ENCODE measurements at places on chromosomes 16 and 17.

DNA sequence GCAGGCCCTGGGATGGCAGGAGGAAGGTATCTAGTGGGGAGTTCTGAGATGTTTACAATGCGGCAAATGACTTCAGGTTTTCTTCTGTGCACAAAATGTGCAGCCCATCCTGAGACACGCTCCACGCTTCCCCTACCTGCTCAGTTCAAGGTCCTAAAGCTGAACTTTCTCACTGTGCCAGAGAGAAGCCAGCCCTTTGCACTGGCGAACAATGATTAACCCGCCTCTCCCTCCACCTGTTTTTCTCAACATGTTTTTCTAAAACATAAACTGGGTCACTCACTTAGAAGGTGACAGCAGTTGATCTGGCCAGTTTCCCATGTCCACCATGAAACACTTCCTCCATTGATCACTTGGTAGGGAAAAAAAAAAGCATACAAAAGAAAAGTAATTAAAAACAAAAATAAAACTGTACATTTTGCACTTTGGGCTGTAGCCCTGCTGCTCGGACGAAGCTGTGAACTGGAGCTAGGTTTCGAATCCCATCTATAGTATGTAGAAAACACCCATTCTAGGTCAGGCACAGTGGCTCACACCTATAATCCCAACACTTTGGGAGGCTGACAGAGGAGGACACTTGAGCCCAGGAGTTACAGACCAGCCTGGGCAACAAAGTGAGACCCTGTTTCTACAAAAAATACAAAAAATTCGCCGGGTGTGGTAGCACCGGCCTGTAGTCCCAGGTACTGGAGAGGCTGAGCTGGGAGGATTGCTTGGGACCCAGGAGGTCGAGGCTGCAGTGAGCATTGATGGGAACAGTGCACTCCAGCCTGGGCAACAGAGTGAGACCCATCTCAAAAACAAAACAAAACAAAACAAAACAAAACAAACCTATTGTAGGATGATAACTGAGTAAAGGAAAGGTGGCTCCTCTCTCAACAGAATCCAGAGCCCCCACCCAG lies 6.1 kb upstream of the G6PC1 start:
- no peak for DNase-seq

GRCh38 chr17:9007052-9007714 lies 14.1 kb upstream of the NTN1 start:
- no peak for DNase-seq

GRCh38 chr16:56344518-56345405 lies 80.6 kb downstream of the AMFR start:
- DNase-seq = no peak

- no peak for DNase-seq
These were observed 35.5 kb upstream of the RPH3AL start for GRCh38 chr17:388087-388486.

- DNase-seq = peak; percentile 37
These were observed 484 bp downstream of the FZD2 start for GRCh38 chr17:44557651-44558285.

GRCh38 chr16:58128181-58128631 lies 975 bp downstream of the CFAP20 start:
- no peak for DNase-seq

DNA sequence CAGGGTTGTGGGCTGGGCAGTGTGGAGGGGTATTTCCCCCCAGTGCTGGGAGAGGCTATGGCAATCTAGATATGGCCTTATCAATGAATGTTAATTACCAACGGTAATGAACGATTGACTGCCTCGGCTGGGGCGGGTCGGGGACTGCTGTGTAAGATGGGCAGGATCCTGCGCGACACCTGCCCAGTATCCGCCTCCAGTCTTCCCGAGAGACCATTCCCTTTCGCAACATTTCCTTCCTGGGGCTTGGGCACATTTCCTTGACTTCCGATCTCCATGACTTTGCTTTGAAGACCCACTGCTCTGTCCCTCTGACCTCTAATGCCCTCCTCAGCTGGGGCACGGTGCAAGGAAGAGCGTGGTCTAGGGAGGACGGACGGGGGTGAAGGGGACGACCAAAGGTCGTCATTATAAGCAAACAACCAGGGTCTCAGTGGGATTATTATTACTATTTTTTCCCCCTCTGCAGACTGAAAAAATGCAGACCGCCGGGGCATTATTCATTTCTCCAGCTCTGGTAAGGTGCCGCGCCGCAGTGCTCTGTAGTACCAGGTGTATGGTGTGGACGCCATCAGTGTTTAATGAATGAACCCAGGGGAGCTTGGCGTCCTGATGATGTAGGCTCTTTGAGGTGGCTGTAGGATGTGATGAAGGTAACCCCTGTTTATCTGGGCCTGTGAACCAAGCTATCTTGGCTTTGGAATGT lies 506 bp downstream of the ATP5MC1 start:
- no peak for DNase-seq

DNA sequence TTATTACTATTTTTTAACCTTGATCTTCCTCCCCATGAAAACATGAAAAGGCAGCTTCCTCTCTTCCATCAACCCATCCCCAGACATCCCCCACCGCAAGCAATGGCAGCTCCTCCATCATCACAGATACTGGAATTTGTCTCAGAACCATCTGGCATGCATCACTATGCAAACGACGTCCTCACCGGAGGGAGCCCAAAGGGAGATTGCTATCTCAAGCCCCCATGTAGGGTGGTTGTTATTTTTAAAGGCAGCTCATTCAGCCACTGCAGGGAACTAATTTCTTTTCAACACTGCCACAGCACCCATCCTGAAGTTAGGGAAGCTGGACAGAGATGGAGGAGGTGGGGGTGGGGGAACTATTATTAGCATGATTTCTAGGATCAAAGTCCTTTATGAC lies 222.5 kb downstream of the FOXL1 start:
- DNase-seq = no peak

DNA sequence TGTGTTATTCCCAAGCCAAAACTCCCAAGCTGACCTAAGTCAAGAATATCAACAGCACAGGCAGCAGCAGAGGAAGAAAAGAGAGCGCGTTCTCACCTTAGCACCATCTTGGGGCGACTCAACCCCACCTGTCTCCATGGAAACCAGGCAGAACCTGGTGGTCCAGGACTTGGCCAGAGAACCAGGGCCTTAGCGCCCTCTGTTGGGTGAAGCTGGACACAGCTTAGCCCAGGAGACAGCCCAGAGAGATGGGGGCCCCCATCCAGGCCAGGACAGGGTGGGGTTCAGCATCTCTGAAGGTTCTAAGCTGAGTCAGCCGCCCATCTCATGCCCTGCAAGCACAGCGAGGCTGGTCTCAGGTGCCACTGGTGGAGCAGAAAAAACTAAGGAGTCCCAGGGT lies 60.1 kb upstream of the TMEM132E start:
- no peak for DNase-seq

- DNase-seq = no peak
These were observed 29.5 kb downstream of the MPRIP start for GRCh38 chr17:17071531-17072360.

DNA sequence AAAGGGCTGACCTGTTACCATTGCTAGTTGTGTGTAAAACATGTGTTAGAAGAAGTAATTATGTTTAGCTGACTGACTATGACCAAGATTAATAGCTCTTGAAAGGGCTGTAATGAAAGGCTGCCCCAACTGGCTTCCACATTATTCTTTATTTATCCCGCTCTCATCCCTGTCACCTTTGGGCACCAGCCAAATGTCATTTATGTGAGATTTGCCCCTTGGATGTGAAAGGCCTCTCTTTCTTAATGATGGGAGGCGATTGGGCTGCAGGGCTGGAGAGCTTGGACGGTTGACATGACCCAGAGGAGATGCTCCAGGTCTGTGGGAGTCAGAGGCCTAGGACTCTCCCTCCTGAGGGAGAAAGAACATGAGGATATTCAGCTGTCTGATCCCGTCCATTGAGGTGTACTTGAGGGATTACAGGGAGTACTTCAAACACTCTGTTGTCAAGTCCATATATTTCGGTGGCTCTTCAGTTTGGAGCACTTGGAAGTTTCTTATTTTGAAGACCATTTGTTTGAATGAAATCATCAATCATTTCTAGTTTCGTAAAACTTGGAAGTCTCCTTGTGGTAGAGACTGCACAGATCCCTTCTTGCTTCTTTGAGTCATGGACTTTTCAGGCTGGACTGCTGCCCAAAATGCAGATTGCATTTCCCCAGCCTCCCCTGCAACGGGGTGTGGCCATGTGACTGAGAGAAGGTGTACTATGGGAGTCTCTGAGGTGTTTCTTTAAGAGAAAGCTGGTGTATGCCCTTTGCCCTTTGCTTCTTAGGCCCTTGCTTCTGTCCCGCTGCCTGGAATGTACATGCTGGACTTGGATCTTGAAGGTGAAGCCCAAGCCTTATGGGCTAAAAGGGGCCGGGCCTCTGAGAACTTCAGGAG lies 51.3 kb downstream of the FTO start:
- no peak for DNase-seq

DNA sequence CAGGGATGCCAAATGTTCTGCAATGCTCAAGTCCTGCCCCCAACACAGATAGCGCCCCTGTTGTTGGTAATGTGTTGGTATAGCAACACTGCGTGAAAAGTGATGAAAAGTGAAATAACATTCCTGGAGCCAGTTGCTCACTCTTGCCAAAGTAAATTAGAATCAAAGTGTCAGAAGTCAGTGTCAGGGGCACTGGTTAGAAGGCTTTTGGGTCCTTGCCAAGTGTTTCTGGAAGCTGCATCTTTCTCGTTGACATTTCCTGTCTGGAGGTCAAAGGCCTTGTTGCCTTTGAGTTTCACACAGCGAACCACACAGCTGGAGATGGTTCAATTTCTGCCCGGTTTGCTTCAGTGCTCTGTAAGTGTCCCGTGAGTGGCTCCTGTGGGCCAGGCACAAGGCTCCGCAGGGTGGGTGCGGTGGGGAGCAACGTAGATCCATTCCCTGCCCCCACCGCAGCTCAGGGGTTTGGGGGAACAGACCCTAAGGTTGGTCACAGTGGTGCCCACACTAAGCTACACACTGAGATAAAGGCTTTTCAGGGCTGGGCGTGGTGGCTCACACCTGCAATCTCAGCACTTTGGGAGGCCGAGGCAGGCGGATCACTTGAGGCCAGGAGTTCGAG lies 3.6 kb upstream of the SLC16A5 start:
- no peak for DNase-seq

- DNase-seq = no peak
These were observed 30.4 kb downstream of the ATP2C2 start for GRCh38 chr16:84398701-84399100.

- DNase-seq = no peak
These were observed 280.0 kb downstream of the SOX9 start for GRCh38 chr17:72400863-72401262.

GRCh38 chr17:75878174-75878998 lies at the start of gene TRIM47:
TRIM47 (minus strand) TSS chr17:75878581; CDS start chr17:75878548, 33 bp downstream.
- DNase-seq = no peak

DNA sequence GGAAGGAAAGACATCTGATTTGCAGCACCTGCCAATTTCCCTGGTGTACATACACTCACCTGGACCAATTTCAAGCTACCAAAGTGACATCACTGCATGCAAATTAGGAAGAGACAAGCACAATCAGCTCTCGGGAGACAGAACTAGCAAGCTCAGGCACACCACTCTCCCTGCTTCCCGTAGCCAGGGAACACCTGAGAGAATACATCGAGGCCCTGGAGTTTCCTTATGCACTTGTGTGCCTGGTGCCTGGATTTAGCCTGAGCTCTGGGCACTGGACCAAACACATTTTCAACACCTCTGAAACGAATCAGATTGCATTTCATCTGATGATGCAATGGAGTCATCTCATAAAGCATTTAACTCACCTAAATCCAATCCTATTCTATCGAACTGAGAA lies 110.5 kb downstream of the HS3ST2 start:
- DNase-seq = no peak

DNA sequence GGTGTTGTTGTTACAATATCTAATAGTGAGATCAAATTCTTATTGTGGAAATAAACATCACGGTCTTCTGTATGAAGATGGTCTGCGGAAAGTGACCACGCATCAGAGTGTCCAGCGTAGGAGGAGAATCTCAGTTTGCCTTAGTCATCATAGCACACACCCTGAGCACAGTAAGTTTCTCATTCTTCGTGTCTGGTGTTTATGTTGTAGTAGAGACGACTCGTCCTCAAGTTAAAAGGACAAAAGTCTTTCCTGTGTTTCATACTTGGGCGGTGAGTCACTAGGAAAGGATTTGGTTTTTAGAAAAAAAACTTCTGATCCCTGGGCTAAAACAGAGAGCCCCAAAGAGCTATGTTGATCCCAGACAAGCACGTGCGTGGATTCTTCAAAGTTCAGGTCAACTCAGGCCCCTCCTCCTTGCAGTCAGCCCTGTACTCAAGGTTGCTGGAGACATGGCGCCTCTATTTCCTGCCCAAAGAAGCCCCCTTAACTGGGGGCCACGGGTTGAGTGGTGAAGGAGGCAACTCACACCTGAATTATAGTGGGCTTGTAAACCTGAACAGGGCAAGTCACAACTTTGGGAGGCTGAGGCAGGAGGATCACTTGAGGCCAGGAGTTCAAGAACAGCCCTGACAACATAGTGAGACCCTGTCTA lies 170.4 kb downstream of the ZFHX3 start:
- DNase-seq = peak; percentile 4

DNA sequence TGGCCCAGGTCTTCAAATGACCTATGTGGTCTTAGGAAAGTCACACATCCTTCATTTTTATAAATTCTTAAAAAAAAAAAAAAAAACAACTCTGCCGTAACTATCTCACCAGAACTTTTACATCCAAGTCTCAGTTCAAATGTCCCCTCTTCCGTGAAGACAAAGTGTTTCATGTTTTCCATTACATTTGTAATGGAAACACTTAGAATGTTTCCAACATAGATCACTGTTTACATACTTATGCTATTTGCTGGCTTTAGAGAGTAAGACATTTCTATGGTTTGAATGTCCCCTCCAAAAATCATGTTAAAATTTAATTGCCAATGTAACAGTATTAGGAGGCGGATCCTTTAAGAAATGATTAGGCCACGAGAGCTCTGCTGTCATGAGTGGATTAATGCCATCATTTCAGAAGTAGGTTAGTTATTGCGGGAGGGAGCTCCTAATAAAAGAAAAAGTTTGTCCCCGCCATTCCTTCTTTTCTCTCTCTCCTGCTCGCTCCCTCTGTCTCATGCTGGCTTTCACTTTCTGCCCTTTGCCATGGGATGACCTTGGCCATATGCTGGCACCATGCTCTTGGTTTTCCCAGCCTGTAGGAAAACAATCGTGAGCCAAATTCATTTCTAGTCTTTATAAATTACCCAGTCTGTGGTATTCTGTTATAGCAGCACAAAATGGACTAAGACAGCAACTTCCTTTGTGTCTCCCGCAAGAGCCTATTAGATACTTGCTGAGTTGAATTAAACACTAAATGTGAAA lies 887.8 kb upstream of the SOX9 start:
- no peak for DNase-seq

DNA sequence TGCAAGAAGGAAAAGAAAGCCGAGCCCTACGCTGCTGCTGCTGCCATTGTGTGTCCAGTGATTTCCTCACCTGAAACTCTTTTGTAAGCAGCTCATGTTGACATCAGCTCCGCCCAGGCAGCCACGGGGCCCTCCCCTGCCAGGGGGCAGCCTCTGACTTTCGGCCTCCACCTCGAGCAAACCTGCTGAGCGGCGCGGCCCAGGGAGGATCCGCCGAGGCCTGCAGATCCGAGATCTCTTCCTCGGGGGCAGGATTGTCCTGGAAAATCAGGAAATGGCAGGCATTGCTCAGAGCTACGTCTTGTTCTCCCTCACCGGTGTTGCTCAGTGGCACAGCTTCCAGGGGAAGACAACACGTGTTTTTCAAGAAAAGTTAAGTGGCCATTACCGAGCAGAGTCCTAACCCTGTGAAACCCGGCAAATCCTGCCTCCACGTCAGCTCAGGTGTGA lies 35.6 kb upstream of the ZNF750 start:
- DNase-seq = no peak

- DNase-seq = no peak
These were observed 140.7 kb downstream of the IRX3 start for GRCh38 chr16:54145881-54146280.

All from T-helper 2 cell treated with Interferon-gamma antibody and Interleukin-4, amounts not matched to agents 5 μg/mL and 100 μg/mL, for 36 hours (primary cell).